ENCODE measurements at places on chromosomes 7 and 10.

DNA sequence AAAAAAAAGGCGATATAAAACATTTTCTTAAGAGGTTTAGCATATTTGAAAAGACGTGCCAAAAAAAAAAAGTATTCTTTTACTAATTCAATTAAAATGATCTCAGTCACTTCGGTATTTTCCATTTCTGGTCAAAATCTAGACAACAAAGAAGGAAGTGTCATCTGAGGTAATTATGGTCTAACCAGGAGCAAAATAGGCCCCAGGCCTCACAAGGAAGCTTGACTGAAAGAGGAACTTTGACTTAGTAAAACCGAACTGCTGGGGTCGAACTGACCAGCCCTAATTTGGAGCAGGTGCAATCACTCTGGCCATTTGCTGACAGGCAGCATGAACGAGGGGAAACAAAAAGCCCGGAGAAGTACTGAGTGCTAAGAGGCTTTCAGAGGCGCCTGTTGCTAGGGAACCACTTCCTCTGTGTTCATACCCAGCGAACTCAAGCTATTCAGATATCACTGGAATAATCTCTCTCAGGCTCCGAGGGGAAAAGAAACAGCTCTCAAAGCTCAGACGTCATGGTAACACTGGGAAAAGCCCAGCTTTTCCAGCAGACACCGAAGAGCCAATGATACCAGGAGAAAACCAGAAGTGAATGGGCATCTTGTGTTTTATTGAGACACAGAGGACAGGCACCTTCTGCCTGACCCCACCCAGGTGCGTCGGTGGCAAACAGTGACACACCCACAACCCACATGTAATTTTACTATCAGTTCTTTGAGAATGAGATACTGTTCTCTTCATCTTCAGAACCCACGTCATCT lies 126.5 kb downstream of the FAM107B start:
- DNase-seq = peak; percentile 51

GRCh38 chr10:70034232-70034631 lies 18.4 kb upstream of the MACROH2A2 start:
- DNase-seq = no peak

DNA sequence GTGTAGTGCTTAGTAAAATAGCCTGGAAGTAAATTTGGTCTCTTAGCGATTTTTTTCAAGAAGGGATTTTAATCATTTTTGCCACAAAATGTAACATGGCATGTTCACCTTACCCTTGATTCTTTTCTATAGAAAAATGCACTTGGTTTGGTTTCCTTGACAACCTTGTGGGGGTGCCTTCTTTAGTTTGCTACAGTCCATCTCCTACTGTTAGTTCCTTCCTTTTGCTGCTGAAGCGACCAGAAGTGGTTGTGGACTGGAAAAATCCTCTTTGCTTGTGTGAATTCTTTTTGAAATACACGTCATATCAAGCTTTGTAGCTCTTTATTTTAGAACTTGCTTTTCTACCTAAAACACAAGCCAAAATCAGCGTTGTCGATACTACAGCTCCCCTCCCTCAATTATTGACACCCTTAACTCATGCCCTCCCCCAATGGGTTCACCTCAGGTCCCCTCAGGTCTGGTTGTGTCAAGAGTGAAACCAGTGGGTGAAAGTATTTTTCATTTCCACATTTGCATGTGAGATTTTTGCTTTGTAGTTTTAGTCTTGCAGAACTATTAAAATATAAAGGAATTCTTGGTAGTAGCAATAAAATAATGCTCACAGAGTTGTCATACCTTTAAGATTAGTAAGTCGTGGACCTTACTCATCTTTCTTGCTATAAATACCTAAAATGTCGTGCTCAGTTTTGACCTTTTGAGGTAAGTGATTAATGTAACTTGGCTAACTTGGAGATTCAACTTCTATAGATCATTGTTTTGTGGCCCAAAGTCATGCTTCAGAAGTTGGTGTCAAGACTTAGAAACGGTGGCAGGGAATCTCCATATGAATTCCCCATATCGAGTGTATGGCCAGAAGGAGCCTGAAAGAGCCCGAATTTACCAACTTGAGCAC lies 1.5 kb downstream of the ACTR3B start:
- no peak for DNase-seq

GRCh38 chr10:31697271-31698180 lies 231.1 kb downstream of the ARHGAP12 start:
- no peak for DNase-seq

- DNase-seq = no peak
These were observed 165.7 kb downstream of the PTPN20 start for GRCh38 chr10:47076949-47077361.

GRCh38 chr10:102342958-102343357 lies 52.5 kb upstream of the NFKB2 start:
- DNase-seq = no peak

DNA sequence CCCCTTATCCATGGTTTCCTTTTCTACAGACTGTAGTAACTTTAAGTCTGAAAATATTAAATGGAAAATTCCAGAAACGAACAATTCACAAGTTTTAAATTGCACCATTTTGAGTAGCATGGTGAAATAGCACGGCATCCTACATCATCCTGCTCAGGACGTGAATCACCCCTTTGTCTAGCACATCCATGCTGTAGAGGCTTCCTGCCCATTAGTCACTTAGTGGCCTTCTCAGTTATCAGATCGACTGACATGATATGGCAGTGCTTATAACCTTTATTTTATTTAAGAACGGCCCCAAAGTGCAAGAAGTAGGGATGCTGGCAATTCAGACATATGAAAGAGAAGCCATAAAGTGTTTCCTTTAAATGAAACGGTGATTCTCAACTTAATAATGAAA lies 82.7 kb downstream of the CPXM2 start:
- DNase-seq = no peak

DNA sequence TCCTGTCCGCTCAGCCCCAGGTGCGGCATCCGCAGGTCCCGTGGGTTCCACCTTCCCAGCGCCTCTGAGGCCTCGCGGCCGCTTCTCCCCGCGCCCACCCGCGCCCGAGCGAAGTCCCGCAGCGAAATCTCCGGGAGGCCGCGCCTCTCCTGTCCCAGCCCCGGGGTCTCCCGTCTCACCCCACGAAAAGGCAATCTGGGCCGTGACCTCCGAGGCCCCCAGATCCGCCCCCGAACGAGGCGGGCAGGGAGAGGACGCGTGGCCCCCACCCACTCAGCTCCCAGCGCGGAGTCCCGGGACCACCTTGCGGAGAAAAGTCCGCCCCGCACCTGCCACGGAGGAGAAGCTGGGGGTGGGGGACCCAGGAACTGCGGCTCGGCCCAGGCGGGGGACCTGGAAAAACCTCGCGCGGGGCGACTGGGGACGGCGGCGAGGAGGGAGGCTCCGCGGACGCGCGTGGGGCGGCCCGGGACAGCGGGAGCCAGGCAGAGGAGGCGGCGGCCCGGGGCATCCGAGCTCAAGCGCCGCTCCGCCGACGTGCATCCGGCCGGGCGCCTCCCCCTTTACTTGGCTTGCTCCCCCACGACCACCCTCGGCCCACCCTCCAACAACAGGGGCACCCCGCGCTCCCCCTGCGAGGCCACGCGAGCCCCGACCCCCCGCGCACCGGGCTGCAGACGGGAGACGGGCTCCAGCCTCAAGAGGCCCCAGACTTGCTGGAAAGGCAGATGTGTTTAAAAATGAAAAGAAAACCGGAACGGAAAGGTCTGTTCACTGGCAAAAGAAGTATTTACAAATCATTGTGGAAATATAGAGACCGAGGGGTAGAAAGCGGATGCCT lies 33.0 kb upstream of the RNF32 start:
- no peak for DNase-seq

GRCh38 chr10:79399223-79399831 lies 46.1 kb downstream of the ZCCHC24 start:
- DNase-seq = no peak

DNA sequence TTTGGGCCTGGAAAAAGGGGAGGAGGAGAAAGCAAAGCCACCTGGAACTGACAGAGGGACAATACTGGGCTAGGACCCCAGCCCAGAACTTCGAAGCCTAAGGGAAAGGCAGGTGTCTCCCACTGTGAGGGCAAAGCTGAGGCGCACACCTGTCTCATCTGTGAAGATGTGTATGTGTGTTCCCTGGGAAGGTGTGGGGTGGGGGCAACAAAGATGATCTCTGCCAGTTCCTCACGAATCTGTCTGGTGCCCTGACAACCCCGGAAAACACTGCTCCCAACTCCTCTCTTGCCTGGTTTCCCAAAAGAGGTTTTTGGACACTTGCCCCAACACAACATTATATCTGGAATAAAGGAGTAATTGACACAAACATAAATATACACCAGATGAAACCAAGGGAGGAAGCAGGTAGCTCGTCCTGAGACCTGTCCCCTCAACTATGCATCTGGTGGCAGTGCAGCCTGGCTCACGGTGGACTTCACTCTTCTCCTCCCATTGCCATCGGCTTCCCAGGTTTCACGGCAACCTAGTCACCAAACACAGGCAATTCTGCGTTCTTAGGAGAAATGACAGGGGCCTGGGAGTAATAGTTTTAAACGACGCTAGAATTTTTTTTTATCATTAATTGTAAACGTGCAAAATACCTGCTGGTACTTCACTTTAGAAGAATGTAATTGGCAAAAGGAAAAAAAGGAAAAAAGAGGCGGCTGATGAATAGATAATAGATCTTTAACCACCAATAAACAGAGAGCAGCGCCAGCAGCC lies 1.7 kb upstream of the EMX2 start:
- DNase-seq = no peak

DNA sequence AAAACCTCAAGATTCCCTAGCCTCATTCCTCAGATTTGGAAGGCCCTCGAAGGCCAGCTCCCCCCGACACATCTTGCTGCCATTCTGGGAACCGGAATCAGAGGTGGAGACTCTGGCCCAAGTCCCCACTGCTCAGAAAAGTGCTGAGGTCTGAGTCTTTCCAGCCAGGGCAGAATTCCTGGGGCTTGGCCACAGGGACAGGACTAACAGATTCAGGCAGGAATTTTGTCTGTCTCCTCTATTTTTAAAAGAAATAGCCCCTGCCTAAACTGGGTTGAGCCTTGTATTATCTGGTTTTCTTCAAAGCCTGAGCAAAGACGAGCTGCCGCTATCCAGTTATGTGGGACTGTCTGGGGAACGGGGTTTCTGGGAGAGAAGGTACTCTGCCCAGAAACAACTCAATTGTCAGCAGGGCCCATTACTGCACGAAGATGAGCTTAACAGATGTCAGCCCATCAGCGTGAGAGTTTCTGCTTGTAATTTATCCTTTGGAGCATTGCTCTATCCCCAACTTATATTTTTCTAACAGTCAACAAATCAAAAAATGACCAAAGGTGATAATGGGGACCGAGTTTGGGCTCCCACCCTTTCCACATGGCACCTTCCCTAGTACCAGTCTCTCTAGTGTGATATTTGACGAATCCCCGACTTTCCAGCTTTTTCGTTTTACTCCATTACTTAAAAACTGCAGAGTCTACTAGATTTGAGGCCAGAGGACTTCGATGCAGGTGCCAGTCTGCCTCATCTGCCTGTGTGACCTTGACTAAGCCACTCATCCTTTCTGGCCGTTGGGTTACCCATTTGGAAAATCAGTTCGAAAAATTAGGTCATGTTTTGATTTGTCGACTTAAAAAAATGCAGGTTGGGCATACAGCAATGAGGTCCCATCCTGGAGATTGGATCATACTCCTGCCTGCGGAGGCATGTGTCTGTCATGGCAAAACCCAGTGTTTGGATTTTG lies 110.9 kb downstream of the WDR11 start:
- no peak for DNase-seq

GRCh38 chr7:55132550-55132889 lies 113.7 kb downstream of the EGFR start:
- no peak for DNase-seq

DNA sequence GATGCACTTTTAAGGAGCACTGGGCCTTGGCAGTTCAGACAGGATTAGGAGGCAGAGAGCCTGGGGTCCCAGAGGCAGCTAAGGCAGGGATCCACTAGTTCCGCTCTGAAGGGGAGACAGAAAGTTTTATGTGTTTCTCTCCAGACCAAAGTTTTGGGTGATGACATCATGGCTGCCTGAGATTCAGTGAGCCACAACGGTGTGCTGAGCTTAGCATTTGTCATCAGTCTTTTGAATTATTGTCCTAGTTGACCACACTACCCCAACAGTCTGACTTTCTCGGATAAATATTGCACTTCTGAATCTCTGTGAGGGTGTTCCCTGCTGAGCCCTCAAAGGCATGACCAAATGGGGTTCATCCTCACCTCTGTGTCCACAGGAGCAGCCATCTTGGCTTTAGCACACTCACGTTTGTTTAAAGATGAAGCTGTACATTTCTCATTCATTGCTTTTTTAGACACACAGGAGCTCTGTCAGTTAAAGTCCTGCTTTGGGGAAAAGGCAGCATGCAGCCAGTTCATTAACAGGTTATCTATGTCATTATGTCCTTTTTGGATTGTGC lies 297.7 kb upstream of the LRGUK start:
- DNase-seq = no peak

DNA sequence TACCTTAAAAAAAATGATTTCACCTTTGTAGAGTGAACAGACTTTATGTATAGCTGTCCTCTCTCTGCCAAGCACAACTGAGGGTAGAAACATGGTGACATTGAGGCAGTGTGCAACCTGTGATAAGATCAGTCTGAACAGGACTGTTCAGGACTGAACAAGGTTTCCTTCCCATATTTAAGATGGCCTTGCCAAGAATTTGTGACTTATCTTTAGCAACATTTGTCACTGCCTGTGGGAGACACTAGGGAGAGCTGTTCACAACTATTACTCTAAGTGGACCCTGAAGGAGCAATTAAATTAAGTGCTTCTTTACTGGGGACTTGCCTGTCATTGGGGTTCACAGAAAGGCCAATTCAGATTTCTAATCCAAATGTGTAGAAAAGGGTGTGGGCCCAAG lies 6.7 kb downstream of the OR13A1 start:
- DNase-seq = no peak

GRCh38 chr7:141220263-141220880 lies 146.5 kb downstream of the TMEM178B start:
- DNase-seq = no peak

DNA sequence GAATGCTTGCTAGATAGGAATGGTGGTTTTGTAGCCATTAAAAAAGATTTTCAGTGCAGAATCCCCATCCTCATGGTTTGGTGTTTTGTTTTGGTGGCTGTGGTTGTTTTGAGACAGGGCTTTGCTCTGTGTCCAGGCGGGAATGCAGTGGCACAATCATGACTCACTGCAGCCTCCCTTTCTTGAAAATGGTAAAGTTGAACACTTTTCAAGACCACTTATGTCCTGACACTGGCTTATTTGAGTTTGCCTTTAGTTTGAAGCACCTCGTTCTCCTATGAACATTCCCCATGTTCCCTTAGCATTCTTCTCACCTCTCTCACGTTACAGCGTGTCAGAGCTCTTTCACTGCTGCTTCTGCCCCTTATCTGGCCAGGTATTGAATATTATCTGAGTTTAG lies 140.1 kb downstream of the LRRC4 start:
- DNase-seq = no peak

- no peak for DNase-seq
These were observed 440 bp downstream of the JAKMIP3 start for GRCh38 chr10:132066186-132066585.

All from stimulated activated CD4-positive, alpha-beta T cell treated with anti-CD3 and anti-CD28 coated beads, Interleukin-12 subunit alpha, Interleukin-12 subunit beta, amount 100 ng/mL, for 48 hours (primary cell).